ENCODE measurements at places on chromosomes 2 and 18.

- DNase-seq: no peak
Measured at GRCh38 chr18:24049142-24049541, 34.6 kb downstream of the TTC39C start.

DNA sequence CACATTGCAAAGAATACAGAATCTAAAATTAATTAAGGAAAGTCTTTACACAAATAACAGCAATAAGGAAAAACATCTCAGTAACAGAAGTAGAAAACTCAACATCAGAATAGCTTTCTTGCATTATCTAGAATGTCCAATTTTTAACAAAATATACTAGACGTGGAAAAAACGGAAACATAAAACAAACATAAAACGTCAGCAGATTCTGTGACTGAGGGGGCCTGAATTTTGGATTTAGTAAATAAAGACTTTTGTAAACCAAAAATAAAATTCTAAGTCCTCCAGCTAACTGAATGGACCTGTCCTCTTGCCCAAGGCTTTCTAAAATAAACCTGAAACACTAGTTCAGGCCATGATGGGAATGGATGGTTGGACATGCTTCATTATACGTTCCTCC is 773.5 kb upstream of the LRRTM1 start:
- no peak for DNase-seq

DNA sequence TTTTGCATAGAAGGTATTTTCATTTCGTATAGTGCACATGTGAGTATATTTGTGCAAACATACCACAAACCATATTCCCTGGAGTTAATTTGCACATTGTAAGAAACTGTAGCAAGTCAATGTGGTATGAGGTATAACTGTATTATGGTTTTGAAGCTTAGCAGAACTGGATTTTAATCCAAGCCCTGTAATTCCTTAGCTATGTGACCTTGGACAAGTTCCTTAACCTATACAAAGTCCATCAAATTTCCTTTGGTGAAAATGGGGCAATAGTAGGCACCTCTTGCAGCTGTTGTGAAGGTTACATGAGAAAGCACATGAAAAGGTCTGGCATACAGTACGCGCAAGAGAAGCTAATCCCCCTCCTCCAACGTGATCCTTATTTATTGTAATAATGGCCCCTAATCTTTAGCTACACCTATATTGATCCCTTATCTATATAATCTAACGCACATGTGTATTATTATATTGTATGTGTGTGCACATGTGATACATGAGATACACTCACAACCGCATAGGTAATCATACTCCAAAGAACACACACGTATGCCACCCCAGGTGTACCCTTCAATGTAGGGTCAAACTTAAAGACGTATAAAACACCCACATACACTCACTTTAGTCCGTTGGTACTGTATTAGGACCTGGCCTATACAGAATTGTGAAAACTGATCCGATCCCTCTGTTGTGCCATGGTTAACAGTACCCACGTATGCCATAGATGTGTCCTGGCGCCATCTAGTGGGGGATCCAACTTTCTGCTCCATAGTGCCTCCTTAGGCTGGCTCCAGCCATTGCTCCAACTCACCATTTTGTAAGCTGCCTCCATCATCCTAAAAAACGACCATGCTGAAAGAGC is 402.9 kb upstream of the SLC14A2 start:
- DNase-seq: peak; percentile 63

DNA sequence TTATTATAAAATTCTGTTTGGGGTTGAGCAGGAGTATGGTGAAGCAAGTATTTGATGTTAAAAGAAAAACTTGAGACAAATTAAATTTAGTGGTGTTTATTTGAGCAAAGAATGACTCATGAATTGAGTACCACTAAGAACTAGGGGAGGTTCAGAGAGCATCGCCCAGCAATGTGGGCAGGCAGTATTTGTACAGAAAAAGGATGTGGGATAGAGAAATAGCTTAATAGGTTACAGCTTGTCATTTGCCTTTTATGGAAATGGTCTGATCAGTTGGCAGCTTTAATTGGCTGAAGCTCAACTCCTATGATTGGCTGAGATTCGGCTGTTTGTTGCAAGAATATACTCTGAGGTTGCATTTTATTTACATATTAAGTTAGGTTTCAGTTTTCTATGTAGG is 68.2 kb downstream of the LRATD1 start:
- no peak for DNase-seq

DNA sequence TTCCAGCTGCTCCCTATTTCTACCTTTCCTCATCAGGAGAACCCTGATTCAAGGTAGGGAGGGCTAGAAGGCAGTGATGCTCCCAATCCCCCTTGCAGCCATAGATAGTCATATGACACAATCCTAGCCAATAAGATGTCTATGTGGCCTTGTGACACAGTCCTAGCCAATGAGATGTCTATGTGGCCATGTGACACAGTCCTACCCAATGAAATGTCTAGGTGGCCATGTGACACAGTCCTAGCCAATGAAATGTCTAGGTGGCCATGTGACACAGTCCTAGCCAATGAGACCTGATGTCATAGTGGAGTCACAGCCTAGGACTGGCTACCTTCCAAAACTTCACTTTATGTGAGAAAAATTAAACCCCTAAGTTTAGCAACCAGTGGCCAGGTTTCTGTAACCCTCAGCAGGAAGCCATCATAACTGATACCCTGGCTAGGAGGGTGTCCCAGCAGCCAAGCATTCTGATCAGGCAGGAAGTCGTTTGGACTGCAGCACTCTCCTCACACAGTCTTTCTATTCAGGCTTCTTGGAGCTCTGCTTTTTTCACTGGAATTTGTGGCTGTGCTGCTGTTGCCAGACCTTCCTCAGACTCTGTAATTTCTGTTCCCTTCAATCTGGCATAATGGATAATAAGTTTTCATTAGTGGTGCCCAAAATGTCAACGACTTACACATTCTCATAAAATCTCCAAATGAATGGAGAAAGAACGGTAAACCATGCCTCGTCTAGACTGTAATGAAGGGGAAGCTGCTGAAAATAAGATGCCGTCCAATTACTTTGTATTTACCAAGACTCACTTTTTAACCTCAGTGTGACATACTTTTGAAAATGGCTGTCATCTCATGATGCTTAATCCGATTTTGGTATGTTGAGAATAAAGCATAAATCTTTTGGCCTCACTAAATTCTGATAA is 165.0 kb upstream of the NCKAP5 start:
- no peak for DNase-seq

GRCh38 chr2:62435720-62436119 is 70.3 kb downstream of the TMEM17 start:
- no peak for DNase-seq

GRCh38 chr18:56723706-56724105 is 72.5 kb downstream of the WDR7 start:
- DNase-seq: no peak

DNA sequence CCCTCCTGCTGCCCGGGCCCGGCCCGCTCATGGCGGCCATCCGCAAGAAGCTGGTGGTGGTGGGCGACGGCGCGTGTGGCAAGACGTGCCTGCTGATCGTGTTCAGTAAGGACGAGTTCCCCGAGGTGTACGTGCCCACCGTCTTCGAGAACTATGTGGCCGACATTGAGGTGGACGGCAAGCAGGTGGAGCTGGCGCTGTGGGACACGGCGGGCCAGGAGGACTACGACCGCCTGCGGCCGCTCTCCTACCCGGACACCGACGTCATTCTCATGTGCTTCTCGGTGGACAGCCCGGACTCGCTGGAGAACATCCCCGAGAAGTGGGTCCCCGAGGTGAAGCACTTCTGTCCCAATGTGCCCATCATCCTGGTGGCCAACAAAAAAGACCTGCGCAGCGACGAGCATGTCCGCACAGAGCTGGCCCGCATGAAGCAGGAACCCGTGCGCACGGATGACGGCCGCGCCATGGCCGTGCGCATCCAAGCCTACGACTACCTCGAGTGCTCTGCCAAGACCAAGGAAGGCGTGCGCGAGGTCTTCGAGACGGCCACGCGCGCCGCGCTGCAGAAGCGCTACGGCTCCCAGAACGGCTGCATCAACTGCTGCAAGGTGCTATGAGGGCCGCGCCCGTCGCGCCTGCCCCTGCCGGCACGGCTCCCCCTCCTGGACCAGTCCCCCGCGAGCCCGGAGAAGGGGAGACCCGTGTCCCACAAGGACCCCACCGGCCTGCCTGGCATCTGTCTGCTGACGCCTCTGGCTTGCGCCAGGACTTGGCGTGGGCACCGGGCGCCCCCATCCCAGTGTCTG is 767 bp downstream of the RHOB start:
- peak; percentile 38 for DNase-seq

- no peak for DNase-seq
Measured at GRCh38 chr2:75870133-75870532, 159.4 kb upstream of the GCFC2 start.

DNA sequence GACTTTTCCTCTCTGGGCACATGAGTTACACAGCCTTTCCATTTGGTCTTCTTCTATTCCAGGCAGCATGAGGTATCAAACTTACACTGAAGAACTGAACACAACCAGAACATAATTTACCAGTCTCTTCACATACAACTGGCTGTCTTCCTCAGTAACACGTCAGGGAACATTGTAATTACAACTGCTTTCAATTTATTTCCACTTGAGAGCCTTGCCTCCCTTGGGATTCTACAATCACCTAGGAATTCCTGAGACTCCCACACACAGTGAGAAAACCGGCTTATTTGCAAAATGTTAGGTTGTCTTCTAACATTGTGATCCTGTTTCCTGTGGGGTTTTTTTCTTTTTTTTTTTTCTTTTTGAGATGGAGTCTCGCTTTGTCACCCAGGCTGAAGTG is 149.9 kb downstream of the TMX3 start:
- DNase-seq: no peak

GRCh38 chr2:9020267-9020666 is 16.8 kb upstream of the MBOAT2 start:
- DNase-seq: no peak

DNA sequence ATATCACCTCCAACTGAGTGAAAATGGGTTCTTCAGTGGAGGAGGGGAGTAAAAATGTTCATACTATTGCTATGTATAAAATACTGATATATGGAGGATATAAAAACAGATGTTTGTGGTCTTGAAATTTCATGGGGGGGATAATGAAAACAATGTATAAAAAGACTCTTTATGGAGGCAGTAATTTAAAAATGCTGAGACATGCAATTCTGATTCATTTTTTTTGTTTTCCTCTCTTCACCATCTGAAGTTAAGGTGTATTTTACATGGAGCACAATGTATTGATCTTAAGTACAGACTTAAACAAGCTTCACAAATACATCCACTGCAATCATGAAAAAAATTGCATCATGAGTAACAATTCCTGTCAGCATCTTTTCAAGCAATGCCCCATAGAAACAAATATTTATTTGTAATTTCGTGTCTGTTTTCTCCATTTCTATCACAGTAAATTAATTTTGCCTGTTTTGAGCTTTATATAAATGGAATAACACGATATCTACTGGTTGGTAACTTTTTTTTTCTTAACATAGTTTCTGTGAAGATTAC is 393.2 kb upstream of the ZNF804A start:
- DNase-seq: no peak

DNA sequence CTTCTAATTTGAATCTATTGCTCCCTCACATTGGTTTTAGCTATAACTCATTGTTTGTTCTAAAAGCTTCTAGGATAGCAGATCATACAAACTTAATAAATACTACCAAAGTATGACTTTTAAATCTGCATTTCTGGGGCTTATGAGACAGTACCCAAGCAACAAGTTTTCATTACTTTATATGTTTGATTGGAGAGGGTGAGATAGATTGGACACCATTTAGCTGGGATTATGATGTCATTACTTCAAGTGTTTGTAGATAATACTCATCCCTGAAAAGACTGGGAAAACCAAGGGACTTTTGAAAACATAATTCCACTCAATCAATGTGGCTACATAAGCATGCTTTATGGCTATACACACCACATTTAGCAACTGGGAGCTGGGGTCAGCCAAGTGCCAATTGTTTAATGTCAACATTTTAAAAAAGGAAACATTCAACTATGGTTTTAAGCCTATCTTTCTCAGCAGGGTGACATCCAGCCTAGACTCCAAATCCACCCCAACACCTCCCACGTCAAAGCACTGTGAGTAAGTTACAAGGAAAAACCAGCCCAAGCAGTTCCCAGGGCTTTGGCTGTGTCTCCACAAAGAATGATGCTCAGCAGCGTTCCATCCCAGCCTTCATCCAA is 119.9 kb downstream of the ETAA1 start:
- no peak for DNase-seq

DNA sequence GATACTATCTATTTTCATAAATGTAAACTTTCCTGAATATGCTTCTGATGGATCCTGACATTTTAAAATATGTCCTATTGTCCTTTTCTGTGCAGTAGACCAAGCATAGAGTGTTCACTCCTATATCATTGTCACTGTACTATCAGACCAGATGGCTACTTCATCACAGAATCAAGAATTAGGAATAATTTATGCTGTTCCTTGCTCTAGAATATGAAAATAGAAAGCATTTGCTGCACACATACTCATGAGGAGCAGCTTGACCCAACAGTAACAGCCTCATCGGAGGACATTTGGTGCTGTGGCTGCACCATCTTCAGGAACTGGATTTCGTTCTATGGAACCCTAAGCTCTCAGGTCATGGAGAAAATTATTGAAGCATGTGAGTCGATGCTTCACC is 468.9 kb upstream of the HNRNPA3 start:
- no peak for DNase-seq

- DNase-seq: no peak
Measured at GRCh38 chr2:121321476-121321875, 36.5 kb upstream of the TFCP2L1 start.

GRCh38 chr2:187266147-187266546 is 181.9 kb downstream of the CALCRL start:
- DNase-seq: no peak

GRCh38 chr2:122843503-122843902 is 1088.1 kb downstream of the TSN start:
- no peak for DNase-seq

DNA sequence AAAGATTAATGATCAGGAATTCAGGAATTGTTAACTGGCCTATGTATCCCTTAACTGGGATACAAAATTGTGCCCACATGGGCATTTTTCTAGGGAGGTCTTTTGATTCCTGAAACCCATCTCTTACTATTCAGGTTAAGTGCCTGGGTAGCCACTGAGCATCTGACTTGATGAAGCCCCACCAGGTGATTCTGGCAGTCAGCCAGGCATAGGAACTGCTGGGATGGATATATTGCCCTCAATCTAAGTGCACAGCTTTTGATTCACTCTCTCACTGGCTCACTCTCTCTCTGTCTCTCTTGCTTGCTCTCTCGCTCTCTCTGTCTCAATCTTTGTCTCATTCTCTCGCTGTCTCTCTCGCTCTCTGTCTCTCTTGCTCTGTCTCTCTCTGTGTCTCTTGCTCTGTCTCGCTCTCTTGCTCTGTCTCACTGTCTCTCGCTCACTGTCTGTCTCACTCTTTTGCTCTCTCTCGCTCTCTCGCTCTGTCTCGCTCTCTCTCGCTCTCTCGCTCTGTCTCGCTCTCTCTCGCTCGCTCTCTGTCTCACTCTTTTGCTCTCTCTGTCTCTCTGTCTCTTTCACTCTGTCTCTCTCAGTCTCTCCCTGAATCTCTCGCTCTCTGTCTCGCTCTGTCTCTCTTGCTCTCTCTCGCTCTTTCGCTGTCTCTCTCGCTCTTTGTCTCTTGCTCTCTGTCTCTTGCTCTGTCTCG is 22.3 kb downstream of the INPP1 start:
- no peak for DNase-seq
